ENCODE measurements at places on chromosomes 1 and 21.

GRCh38 chr1:114488739-114489138 is 22.3 kb downstream of the TRIM33 start:
- no peak for DNase-seq

- DNase-seq: no peak
These were observed 6.2 kb downstream of the ADSS2 start for GRCh38 chr1:244445320-244446181.

- DNase-seq: no peak
These were observed 48.5 kb upstream of the ZNF644 start for GRCh38 chr1:91070298-91070697.

GRCh38 chr1:61604684-61605083 is 120.3 kb downstream of the TM2D1 start:
- no peak for DNase-seq

- DNase-seq: no peak
These were observed 12.3 kb upstream of the GOLT1A start for GRCh38 chr1:204225841-204226735.

DNA sequence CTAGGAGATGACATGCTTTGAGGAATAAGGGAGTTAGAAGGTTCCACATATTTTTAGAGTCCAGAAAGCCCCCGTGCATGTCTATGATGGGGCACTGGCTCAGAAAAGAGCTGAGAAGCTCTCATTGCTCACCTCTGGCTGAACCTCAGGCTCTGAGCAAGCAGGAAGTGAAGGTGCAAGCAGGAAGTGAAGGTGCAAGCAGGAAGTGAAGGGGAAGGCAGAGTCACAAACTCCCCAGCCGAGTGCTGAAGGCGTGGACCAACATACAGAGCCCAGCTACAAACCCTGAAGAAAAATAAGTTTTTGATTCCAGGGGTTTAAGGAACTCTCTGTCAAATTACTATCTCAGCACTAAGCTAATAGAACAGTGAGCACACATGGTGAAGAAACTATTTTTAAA is 7.0 kb downstream of the KRTAP10-8 start:
- no peak for DNase-seq

DNA sequence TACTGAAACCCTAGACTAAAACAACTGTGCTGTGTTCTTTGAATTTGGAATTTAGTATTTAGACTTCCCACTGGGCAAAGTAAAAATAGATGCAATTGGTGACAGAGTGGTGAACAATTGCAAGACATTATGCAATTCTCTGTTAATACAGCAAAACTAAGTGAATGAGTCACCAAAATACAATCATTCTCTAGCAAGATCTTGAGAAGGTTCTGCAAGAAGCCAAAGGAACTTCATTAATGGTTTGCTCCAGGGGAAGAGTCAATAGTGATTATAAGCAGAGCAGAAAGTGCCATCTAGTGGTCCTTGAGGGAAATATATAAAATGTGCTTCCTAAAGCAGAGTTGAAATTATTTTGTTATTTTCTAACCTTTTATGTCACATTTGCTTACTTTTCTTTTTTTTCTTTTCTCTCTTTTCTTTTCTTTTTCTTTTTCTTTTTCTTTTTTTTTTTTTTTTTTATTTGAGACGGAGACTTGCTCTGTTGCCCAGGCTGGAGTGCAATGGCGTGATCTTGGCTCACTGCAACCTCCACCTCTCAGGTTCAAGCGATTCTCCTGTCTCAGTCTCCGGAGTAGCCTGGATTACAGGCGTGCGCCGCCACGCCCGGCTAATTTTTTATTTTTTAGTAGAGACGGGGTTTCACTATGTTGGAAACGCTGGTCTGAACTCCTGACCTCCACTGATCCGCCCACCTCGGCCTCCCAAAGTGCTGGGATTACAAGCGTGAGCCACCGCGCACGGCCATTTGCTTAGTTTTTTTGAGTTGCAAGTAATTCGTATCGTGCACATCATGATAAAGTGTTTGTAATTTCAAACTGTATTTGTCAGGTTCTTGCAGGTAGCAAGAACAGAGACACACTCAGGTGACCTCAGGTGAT is 99.2 kb downstream of the CTH start:
- DNase-seq: peak; percentile 95

- no peak for DNase-seq
These were observed 91.3 kb downstream of the ZSCAN20 start for GRCh38 chr1:33563699-33564098.

- DNase-seq: no peak
These were observed 77.5 kb downstream of the SLC45A1 start for GRCh38 chr1:8395433-8395866.

DNA sequence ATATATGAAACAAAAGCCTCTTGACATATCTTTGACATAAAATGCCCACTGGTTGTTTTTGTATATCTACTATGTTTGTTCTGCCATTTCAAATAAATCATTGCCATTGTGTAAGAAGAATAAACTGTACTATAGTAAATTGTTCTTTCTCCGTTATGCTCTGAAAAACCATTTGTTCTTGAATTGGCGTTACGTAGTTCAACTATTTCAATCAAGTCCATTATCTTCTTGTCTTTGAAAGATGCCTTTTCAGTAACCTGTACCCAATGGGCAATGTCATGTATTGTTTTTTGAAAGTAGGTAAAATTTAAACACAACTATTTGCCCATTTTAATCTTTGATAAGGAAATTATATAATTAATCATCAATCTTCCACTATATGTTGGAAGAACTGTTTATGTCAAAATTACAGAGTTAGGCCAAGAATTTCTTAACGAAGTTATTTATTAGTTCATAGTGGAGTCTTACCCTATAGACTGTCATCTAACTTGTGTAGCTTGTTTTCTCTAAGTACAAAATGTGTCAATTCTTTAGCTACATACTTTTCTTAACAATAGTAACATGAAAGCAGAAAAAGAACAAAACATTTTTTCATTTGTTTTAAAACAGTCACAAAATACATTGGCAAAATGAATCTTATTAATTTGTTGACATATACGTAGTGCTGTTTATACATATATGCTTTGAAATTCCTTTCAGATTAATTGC is 294.8 kb downstream of the PTPRC start:
- DNase-seq: no peak

DNA sequence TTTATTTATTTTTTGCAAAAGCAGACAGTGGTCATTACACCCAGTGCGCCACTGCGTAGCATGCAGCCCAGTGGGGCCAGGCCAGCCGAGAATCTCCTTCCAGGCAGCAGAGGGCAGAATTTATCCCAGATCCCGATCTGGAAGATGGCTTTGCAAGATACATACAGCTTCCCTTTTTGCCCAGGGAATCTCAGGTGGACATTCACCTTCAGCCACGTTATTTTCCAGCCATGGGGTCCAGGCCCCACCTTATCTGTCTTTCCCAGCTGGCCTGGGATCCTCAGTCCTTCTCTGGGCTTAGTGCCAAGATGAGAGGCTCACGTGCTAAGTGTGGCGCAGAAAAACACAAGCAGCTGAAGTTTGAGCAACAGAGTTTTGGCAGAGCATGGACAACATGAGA is 123.6 kb downstream of the AJAP1 start:
- DNase-seq: no peak

DNA sequence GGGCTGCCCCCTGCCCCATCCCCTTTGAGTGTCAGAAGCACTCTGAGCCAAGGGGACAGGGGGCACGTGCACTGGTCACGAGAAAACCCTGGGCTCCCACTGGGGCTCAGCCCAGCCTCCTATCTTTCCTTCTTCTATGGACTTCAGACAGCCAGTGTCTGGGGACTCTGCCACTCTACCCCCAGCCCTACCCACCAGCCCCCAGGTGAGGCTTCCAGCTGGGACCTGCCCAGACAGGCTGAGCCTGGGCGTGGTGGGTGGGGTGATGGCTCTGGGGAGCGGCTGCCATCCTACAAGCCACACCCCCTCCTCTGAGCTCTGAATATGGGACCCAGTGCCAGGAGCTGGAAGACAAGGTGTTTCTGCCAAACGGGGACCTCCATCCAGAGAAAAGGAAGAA is 8.0 kb upstream of the SFN start:
- no peak for DNase-seq

GRCh38 chr1:78005755-78006154 is 1.0 kb downstream of the DNAJB4 start:
- DNase-seq: peak; percentile 83

GRCh38 chr1:200367841-200368534 is 41.8 kb downstream of the ZNF281 start:
- DNase-seq: peak; percentile 73

GRCh38 chr1:181604482-181605249 is 121.3 kb downstream of the CACNA1E start:
- DNase-seq: no peak

DNA sequence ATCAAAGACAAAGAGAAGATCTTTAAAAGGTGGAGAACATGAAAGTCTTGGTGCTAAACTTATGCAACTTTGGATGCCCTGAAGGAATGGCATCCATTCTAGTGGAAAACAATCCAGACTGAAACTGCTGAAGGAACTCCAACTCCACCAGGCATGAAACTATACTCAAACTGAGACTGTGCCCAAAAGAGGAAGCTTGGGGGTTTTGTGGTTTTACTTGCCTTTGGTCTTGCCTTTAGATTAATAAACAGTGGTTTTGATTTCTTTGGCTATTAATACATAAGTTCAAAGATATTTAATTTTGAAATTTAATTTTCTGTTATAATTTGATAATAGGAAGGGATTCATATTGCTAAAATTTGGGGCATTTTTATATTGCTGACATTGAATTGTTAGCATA is 17.4 kb upstream of the SLC30A10 start:
- DNase-seq: no peak

GRCh38 chr21:44713846-44714245 is 2.5 kb upstream of the TSPEAR start:
- DNase-seq: no peak

- no peak for DNase-seq
These were observed 38.5 kb downstream of the HUNK start for GRCh38 chr21:31911138-31911907.

DNA sequence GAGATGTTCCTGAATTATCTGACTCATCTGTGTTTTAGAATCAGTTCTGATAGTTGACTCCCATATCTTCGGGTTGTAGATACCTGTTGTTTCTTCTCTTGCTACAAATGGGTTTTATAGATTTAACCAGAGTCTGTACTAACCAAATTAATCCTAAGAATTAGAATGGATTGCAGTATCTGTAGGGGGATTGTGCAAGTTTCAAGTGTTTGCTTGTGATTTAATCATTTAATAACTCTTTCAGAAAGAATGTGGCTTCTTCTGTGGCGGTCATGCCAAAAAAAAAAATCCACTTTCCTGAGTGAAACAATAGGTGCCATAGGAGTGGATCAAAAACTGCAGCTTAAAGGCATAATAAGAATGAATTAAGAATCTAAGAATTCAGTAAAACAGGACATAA is 9.4 kb downstream of the IPO9 start:
- DNase-seq: no peak

DNA sequence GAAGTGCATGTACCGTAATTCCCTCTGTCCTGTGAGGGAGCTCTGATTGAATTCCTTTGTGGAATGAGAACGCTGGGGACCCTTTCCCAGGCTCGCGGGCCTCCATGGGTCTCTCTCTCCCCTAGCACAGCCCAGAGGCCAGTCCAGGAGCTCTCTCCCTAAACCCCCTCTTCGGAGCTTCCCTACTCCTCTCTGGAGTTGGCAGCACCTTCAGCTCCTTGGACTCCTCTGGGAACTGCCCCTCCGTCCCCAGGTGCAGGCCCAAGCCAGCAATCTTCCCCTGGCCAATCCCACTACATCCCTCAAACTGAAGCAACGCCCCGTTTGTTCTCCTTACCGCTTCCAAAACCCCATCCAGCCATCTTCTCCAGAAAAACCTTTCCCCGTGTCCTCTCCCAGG is 10.5 kb upstream of the SYNC start:
- DNase-seq: no peak

- DNase-seq: no peak
These were observed 24.9 kb downstream of the MATN1 start for GRCh38 chr1:30698401-30698981.

DNA sequence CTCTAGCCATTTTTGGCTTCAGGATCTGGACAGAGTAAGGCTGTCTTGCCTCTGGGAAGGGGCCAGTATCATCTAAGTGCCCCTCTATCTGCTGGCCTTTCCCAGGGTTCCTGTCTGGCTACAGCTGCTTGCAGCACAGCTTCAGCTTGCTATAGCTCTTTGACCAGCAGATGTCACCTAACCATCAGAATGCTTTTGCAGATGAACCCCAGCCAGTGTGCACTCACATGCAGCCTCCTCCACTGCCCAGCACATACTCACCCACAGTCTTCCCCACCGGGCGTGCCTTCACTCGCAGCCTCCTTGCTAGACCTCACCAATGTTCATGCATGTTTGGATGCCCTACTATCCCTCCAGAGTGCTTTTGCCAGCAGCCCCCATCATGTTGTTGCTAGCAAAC is 769.0 kb downstream of the BRINP3 start:
- no peak for DNase-seq

GRCh38 chr1:154938604-154939399 is 2.3 kb upstream of the PMVK start:
- DNase-seq: no peak

DNA sequence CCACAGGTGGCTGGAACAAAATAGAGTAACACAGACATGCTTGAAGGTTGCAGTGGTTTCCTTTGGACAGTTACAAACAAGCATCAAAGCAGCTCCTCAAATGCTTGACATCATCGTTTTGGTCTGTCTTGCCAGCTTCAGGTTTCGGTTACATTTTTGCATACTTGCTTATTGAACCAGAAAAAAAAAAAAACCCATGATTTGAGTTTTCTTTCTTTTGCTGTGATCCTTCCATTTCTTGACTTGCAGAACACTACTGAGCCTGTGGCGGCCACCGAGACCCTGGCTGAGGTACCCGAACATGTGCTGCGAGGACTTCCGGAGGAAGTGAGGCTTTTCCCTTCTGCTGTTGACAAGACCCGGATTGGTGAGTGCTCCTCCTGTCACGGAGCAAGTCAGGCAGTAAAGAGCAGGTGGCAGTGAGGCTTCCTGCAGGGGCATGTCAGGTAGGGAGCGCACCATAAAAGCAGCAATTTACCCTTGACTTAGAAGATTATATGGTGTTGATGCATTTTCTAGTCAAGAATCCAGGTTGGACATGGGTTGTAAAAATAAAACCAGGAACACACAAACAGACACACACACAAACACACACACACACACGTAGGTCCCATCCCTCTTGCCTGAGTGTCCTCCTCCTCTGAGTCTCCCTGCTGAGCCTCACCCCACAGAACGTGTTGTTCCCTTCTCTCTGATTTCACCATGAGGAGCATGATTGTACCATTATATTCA is 30.9 kb downstream of the PRDM2 start:
- no peak for DNase-seq

GRCh38 chr21:46112725-46113215 is 14.9 kb downstream of the COL6A2 start:
- no peak for DNase-seq

DNA sequence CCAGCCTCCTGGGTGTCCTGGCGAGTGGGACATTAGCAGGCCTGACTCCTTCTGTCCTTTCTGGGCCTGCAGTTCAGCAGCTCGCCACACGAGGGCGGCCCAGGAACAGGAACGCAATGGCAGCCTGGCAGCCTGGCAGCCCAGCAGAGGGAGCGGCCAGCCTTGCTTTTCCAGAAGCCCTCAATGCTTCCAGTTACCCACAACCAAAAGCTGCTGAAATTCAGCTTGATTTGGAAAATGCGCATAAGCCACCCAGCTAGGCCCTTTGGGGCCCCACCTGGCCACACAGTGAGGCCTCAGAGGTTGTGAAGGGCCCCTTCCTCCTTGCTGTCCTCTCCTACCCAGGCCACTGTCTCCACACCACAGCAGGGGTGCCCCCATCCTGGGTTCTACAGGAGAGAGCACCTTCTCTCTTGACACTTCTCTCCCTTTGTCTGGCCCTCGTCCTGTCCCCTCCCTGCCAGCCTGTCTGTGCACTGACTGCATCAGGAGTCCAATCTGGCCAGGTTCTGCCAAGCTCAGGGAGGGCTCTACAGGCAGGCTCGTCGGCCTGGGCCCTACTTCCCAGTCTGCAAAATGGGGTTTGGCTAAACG is 103.4 kb upstream of the VAMP3 start:
- peak; percentile 62 for DNase-seq

Data from stromal cell of bone marrow (primary cell).